ENCODE measurements at places on chromosomes 11 and 22.

- no peak for DNase-seq
Observed at GRCh38 chr11:113871336-113871735, 4.0 kb downstream of the USP28 start.

- DNase-seq, result no peak
Observed at GRCh38 chr11:77728203-77728786, 90.7 kb upstream of the CLNS1A start.

- DNase-seq, result no peak
Observed at GRCh38 chr11:16881766-16882165, 132.4 kb downstream of the PLEKHA7 start.

- DNase-seq, result no peak
Observed at GRCh38 chr22:27780161-27780575, 21.4 kb downstream of the MN1 start.

DNA sequence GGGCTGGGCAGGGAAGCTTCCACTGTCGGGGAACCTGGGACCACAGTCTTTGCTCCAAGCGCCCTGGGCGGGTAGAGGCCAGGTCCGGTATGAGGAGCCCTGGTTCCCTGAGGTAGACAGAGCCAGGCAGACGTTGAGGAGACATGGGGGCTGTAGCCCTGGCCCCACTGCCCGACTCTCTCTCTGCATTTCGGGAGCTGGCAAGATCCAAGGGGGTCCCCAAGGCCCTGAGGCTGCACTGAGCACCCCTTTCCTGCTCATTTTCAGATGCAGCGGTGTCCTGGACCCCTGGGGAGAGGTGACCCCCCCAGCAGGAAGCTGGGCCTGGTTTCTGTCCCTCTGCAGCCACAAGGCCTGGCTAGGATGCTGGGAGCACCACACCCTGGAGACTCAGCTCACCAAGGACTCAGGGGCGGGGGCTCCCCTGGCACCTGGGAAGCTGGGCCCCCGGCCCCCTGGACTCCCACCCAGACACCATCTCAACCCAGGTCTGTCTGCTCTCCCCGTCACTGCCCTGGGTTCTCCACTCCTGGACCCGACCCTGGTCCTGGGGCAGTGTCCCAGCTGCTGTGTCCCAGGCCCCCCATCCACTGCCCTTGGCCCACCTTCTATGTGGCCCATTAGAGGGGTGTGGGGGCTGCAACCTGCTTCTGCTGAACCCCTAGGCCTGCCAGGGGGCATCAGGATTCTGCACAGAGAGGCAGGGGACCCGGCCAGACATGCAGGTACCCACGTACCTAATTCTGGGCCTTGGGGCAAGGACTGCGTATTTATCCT lies 15.0 kb upstream of the MUC6 start:
- DNase-seq, result no peak

- no peak for DNase-seq
Observed at GRCh38 chr11:97732011-97732632, 1288.6 kb upstream of the CNTN5 start.

Data from activated CD4-positive, alpha-beta T cell treated with anti-CD3 and anti-CD28 coated beads for 4 hours (primary cell).